ENCODE measurements at places on chromosomes 3 and 15. TPM values are rescaled to one million over a fixed set of nuclear protein-coding genes. Genes with fewer than 3 reads are reported as not detected.

DNA sequence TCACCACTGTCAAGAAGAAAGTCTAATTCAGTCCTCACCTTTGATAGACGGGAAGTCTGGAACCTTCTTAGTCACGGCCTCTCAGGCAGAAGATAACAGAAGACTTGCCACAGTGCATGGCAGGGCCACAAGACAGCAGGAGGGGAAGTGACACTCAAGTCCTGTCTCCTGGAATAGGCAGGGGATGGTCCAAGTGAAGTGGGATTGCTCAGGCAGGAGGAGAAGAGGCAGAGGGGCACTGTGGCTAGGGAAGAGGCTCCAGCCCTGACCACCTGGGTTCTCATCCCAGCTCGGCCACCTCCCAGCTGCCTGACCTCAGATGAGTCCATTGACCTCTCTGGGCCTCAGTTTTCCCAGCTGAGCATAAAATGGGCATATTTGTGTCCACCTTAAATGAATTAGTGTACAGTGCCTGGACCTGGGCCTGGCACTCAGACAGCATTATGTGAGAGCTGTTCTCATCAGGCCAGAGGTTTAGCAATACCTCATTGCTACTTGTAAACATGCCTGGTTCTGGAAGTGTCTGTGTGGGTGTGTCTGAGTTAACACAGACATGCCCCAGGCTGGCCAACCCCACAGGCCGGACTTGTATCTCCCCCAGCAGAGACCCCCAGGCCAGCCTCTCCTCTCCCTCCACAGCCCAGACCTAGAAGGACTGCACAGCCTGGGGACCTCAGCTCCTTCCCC, 11.5 kb upstream of the PCSK6 start:
- no peak for DNase-seq

DNA sequence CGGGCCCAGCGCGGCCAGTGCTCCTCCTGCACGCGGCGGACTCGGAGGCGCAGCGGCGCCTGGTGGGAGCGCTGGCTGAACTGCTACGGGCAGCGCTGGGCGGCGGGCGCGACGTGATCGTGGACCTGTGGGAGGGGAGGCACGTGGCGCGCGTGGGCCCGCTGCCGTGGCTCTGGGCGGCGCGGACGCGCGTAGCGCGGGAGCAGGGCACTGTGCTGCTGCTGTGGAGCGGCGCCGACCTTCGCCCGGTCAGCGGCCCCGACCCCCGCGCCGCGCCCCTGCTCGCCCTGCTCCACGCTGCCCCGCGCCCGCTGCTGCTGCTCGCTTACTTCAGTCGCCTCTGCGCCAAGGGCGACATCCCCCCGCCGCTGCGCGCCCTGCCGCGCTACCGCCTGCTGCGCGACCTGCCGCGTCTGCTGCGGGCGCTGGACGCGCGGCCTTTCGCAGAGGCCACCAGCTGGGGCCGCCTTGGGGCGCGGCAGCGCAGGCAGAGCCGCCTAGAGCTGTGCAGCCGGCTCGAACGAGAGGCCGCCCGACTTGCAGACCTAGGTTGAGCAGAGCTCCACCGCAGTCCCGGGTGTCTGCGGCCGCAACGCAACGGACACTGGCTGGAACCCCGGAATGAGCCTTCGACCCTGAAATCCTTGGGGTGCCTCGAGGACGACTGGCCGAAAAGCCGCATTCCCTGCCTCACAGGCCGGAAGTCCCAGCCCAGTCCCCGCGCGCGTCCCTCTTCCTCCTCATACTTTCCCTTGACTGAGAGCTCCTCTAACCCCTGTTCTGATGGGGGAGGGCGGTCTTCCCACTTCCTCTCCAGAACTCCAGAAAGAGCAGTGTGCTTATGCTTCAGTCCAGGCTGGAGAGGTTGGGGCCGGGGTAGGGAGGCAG, 1.4 kb upstream of the IL17RC start:
- DNase-seq: peak; percentile 76

DNA sequence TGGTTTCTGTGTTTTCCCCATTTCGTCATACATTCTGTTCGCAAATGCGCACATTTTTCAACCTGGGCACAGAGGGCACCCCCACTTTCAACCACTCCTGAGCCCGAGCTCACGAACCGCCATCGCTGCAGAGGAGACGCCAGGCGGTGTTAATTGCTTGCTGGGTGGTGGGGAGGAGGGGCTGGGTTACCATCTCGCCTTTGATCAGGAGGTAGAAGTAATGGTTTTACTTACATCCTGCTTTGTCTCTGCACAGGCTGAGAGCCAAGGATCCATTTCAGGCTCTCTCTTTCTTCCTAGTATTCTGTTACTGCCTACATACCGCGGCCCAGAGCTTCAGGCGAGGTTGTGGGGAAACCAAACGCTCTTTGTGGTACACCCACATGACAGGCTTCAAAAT, 177.3 kb upstream of the WNT5A start:
- no peak for DNase-seq

DNA sequence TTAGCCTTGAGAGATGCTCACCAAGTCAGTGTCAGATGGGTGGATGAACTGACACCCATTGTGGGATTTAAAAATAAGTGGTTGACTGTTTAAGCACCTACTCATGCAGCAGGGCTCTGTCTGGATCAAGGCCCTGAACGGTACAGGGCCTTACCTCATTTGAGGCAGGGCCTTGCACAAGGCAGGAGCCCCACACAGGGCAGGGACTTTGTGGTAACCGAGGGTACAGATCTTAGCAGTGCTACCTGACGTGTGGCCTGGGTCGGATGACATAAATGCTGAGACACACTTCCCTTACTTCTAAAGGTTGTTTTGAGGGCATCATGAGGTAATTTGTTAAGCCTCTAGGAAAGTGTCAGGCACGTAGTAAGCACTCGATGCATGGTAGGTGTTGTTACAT, 59.5 kb upstream of the PLXNA1 start:
- DNase-seq: no peak

DNA sequence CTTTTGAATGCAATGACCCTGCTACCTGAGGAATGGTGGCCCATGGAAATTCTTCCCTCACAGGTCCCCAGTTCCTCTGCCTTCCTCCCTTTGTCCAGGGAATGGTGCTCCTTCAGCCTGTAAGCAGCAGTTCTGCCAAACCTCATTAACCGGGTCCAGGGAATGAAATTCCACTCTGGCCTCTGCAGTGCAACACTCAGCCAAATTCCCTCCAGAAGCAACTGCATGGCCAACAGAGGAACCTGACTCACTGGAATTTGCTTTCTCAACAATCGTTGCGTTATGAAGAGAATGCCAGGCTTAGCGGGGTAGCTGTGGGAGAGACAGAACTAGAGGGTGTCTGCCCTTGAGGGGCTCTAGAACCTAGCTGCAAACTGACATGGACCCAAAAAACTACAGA, 449.4 kb upstream of the PROK2 start:
- peak; percentile 71 for DNase-seq

ITIH1 gene
- not detected for total RNA-seq

MAP2K1 gene
- total RNA-seq: 65.8 TPM

FYCO1 gene
- 117 TPM for total RNA-seq

ROPN1 gene
- total RNA-seq: not detected

Data from psoas muscle (tissue), 8 donors.